ENCODE measurements at places on chromosomes 1 and 21.

DNA sequence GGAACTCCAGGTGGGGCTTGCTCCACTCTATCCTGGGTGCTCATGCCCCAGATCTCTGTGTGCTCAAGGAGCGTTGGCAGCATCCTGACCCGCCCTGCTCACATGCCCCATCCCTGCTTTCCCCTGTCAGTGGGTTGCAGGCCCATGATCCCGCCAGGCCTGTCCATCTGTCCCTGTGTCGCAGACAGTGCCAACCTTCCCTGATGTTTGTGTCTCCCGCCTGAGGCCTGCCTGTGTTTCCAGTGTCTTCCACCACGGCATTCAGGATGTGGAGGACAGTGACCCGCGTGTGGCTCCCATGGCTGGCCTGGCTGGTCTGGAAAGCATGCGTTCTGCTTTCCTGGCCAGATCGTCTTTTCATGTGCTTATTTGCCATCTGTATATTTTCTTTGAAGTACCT is 82.9 kb downstream of the PCBP3 start:
- no peak for DNase-seq

- DNase-seq: peak; percentile 46
Observed at GRCh38 chr21:42218836-42219605, at the start of gene ABCG1. Gene ABCG1, plus strand, starts transcription at chr21:42219140. Its CDS starts 123 bp downstream, at chr21:42219263.

GRCh38 chr21:43654806-43655489 is 4.3 kb downstream of the HSF2BP start:
- no peak for DNase-seq

- no peak for DNase-seq
Observed at GRCh38 chr1:229228522-229228921, 42.4 kb upstream of the RAB4A start.

GRCh38 chr1:221105578-221105977 is 226.3 kb downstream of the HLX start:
- no peak for DNase-seq

- DNase-seq: peak; percentile 37
Observed at GRCh38 chr1:202805886-202806844, 2.1 kb downstream of the KDM5B start.

DNA sequence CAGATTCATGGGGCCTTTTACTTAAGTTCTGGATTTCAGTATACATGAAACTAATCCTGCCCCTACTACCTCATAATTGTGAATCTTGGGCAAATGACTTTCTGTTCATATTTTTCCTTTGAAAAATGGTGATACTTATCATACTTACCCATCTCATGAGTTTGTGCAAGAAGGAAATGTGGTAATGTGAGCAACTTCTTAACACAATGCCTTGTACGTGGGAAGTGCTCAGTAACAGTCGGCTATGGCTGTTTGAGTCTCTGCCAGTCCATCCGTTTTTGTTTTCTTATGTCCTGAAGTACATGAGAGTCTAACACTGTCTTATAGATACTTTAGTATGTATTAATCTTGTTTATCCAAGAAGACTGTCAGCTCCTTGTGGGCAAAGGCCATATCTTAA is 86.5 kb downstream of the PATJ start:
- no peak for DNase-seq

DNA sequence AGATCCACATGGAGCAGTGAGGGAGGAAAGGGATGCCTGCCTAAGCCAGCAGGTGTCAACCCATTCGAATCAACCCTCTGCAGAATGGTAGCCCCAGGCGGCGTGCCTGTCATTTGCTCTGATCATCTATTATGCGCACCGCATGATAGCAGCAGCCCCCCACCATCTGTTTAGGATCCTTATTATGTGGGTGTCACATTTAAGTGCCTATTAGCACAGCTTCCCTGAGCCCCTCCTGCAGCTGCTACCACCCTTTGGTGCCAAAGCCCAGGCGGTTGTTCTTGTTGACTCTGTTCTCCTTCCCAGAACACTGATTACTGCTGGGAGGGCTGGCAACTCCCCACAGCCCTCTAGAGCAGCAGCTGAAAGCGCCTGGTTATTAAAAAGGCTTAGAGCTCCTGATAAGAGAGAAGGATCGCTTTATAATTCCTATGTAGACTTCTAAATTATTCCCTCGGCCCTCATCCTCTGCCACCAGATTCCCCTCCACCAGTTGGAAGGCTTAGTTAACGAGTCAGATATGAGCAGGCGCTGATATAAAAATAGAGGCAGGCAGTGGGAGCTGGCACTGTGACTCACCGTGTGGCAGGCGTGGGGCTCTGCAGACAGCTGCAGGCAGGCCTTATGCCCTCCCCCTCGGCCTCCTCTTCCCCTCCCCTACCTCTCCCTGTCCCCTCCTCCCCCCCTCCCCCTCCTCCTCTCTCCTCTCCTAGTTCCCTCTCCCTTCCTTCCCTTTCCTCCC is 23.0 kb downstream of the ACTA1 start:
- DNase-seq: no peak

DNA sequence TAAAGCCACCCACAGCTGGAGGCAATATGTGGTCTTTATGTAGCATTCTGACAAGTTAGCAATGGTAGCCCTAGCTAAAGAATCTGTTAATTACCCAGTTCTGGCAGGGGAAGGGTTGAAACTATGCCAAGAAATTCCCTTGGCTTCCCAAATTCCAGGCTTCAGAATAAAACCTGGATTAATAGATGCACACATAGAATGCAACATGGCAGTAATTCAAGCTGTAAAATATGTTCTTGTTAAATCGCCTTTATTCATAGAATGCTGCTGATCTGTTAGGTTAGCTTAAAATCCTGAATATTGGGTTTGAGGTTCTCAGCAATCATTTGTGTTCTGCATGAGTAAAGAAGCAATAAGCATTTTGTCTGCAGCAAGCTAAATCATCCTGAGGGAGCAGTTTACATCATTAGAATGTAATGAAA is 80.1 kb downstream of the ZNF326 start:
- DNase-seq: no peak

DNA sequence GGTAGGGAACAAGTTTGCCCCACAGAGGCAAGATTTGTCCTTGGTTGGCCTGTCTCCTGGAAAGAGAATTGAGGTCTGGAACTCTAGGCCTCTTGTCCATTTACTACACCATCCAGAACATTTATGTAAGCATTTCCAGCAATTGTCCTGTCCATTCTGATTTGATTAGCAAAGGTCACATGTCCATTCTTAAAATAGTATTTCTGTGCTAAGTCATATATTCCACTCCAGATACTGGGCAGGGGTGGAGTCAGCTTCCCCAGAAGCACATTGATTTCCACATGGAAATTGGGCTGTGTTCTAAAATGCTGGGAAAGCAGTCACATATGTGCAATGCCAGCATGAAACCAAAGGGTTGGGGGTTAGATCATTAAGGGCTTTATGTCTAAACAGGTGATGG is 21.5 kb upstream of the FMN2 start:
- DNase-seq: no peak

- no peak for DNase-seq
Observed at GRCh38 chr1:229108598-229109201, 162.2 kb upstream of the RAB4A start.

GRCh38 chr1:155504207-155504606 is 58.4 kb downstream of the ASH1L start:
- no peak for DNase-seq

DNA sequence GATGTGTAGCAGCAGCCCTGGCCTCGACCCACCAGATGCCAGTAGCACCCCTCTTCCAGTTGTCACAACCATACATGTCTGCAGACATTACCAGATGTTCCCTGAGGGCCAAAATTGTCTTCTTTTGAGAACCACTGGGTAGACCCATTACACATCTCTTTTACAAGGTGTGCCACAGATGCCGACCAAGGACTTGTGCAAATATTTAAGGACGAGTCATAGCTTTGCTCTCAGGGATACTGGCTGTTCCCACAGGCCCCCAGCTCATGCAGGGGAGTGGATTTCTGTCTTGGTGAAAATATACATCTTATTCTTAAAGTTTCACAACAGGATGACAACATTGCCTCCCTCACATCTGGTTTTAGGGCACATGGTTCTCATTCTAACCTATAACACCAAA is 59.4 kb upstream of the ZBTB18 start:
- no peak for DNase-seq

- no peak for DNase-seq
Observed at GRCh38 chr1:14149431-14149830, 449.1 kb upstream of the KAZN start.

DNA sequence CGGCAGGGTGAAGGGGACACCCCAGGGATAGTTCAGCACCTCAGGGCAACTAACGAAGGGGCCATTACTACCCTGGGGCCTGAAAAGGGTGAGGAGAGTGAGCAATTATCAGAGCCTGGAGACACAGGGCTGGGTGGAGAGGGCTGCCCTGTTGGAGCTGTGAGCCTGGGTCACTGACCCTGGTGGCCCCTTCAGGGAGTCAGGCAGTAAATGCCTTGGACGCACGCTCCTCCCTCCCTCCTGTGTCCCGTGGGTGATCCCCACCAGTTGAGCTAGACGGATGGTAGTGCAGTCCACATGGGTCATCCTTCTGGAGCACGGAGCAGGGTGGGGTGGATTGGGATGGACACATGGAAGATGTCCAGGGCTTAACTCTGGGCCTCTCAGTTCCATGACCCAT is 305.3 kb downstream of the PTPRU start:
- no peak for DNase-seq

GRCh38 chr1:186456729-186457255 is 4.1 kb downstream of the PDC start:
- no peak for DNase-seq

Measured in T-helper 2 cell treated with Interferon-gamma antibody and Interleukin-4, amounts not matched to agents 5 μg/mL and 100 μg/mL, for 36 hours (primary cell).